ENCODE measurements at places on chromosomes 11 and 22.

- no peak for DNase-seq
- H3K4me1 ChIP-seq: peaks cover 3% of the 10 kb centered on the region
- H3K27me3 ChIP-seq: peaks cover 2% of the 10 kb centered on the region
- peaks cover 27% of the 10 kb centered on the region for H3K36me3 ChIP-seq
These were observed 11.6 kb downstream of the SLC3A2 start for GRCh38 chr11:62892077-62892922.

- H3K4me3 ChIP-seq: no peak overlapping the region
- peaks cover 23% of the 10 kb centered on the region for H3K27me3 ChIP-seq
- DNase-seq: no peak
These were observed 10.6 kb downstream of the FREY1 start for GRCh38 chr11:45896422-45896984.

GRCh38 chr11:28615542-28615941 is 507.4 kb downstream of the METTL15 start:
- H3K27me3 ChIP-seq: no peaks in the 10 kb centered on the region
- H3K36me3 ChIP-seq: no peaks in the 10 kb centered on the region
- no peaks in the 10 kb centered on the region for H3K4me1 ChIP-seq
- DNase-seq: no peak
- no peak overlapping the region for H3K27ac ChIP-seq

DNA sequence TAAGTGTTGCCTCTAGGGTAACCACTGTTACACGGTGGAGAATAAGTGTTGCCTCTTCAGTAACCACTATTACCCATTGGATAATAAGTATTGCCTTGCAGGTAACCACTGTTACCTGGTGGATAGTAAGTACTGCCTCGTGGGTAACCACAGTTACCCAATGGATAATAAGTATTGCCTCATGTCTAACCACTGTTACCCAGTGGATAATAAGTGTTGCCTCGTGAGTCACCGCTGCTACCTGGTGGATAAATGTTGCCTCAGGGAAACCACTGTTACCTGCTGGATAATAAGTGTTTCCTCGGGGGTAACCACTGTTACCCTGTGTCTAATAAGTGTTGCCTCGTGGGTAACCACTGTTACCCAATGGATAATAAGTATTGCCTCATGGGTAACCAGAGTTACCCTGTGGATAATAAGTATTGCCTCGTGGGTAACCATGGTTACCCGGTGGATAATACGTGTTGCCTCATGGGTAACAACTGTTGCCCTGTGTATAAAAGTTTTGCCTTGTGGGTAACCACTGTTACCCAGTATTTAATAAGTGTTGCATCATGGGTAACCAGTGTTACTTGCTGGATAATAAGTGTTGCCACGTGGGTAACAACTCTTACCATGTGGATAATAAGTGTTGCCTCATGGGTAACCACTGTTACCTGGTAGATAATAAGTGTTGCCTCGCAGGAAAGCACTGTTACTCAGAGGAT is 12.3 kb upstream of the NXPE4 start:
- H3K4me3 ChIP-seq: no peak overlapping the region
- no peaks in the 10 kb centered on the region for H3K27me3 ChIP-seq
- H3K27ac ChIP-seq: no peak overlapping the region

GRCh38 chr11:82864268-82864667 is 36.0 kb downstream of the PRCP start:
- H3K27me3 ChIP-seq: no peaks in the 10 kb centered on the region
- peak; percentile 1 for DNase-seq
- H3K36me3 ChIP-seq: no peaks in the 10 kb centered on the region
- H3K27ac ChIP-seq: no peak overlapping the region
- no peak overlapping the region for H3K4me3 ChIP-seq

- no peak overlapping the region for H3K4me3 ChIP-seq
- H3K4me1 ChIP-seq: peaks cover 12% of the 10 kb centered on the region
- H3K27me3 ChIP-seq: no peaks in the 10 kb centered on the region
- no peak overlapping the region for H3K27ac ChIP-seq
These were observed 7.4 kb downstream of the USP2 start for GRCh38 chr11:119373921-119374631.

DNA sequence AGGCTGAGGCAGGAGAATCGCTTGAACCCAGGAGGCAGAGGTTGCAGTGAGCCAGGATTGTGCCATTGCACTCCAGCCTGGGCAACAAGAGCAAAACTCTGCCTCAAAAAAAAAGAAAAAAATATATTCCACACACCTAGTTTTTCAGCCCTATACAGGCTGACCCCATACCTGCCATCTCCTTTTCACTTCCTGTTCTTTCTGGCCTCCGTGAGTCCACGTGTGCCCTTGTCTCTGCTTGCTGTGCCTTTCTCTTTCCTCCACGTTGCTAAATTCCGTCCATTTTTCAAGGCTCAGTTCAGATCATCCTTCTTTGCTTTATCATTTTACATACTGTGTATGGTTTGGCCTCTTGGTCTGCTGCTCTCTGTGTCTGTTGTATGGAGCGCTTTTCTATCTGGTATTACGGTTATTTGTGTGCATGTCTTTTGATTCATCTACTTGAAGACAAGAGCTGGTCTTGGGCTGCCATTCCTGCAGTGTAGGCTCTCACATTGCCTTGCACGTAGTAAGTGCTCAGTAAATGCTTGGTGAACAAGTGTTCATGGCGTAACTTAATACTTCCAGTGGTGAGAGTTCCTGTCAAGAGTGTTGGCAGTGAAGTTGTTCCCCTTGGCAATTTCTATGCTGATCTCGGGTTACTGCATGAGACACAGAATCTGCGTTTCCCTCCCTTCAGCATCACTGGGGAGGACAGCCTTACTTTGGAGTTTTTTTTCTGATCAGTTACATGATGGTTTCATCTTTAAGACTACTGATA is 57.5 kb downstream of the PTPRJ start:
- no peaks in the 10 kb centered on the region for H3K27me3 ChIP-seq
- H3K36me3 ChIP-seq: no peaks in the 10 kb centered on the region
- peaks cover 40% of the 10 kb centered on the region for H3K4me1 ChIP-seq
- DNase-seq: no peak
- no peak overlapping the region for H3K4me3 ChIP-seq

DNA sequence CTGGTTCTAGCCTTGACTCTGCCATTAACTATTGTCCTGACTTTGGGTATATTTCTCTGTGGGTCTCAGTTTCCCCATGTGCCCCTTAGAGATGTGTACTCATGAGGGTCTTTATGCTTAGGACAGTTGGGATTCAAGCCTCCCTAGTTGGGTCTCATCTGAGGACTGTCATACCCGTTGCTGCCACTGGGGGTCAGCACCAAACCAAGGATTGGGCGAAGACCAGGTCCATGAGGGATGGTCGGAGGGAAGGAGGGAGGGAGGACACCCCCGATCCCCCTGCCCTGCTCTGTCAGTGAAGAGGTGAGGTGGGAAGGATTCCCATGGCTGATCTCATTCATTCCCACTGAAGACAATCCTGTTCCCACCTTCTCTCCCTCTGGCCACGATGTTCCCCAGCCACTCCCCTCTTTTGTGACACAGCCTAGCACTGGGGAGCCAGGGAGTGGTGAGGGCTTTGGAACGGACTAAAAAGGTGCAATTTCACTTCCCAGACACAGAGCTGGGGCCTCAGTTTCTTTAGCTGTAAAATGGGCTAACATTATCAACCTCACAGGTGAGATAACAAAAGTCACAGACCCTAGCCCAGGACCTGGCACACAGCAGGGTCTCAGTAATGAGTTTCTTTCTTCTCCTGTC is 12.4 kb upstream of the KLHL35 start:
- H3K27me3 ChIP-seq: no peaks in the 10 kb centered on the region
- H3K36me3 ChIP-seq: no peaks in the 10 kb centered on the region
- H3K27ac ChIP-seq: no peak overlapping the region
- peak; percentile 85 for DNase-seq
- no peak overlapping the region for H3K4me3 ChIP-seq
- peaks cover 2% of the 10 kb centered on the region for H3K4me1 ChIP-seq

DNA sequence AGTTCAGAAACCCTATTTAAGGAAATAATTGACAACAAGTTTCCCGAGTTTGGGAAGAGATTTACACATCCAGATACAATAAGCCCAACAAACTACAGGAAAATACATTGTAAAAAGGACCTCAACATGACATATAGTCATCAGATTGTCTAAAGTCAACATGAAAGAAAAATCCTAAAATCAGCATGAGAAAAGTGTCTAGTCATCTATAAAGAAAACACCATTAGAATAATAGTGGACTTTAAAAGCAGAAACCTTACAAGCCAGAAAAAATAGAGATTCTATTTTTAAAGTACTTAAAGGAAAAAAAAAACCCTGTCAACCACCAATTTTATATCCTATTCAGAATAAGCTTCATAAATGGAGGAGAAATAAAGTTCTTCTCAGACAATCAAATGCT is 1.4 kb upstream of the OR5B2 start:
- peaks cover 32% of the 10 kb centered on the region for H3K36me3 ChIP-seq
- H3K27me3 ChIP-seq: peaks cover 15% of the 10 kb centered on the region
- no peaks in the 10 kb centered on the region for H3K4me1 ChIP-seq
- H3K27ac ChIP-seq: no peak overlapping the region
- no peak for DNase-seq
- H3K4me3 ChIP-seq: no peak overlapping the region

DNA sequence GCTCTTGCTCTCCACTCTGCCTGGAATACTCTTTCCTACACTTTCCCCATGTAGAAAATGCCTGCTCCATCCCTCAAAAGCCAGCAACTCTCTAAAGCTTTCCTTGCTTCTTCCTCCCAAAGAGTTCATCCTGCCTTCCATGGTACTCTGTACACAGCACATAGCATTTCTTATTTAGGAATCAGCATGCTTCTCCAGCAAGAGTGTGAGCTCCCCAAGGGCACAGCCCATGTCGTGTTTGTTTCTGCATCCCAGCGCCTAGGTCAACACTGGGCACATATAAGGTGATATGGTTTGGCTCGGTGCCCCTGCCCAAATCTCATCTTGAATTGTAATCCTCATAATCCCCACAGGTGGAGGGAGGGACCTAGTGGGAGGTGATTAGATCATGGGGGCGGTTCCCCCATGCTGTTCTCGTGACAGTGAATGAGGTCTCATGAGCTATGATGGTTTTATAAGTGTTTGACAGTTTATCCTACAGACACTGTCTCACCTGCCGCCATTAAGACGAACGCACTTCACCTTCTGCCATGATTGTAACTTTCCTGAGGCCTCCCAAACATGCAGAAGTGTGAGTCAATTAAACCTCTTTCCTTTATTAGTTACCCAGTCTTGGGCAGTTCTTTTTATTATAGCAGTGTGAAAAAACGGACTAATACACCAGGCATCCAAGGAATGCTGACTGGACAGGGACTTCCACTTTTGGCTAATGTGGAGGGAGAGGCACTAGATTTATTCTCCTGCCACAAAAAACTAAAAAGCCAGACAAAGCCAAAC is 8.2 kb downstream of the VPS37C start:
- H3K36me3 ChIP-seq: peaks cover 17% of the 10 kb centered on the region
- H3K4me3 ChIP-seq: no peak overlapping the region
- H3K4me1 ChIP-seq: peaks cover 14% of the 10 kb centered on the region
- H3K27me3 ChIP-seq: no peaks in the 10 kb centered on the region
- H3K27ac ChIP-seq: no peak overlapping the region

GRCh38 chr11:57322256-57323166 is 2.2 kb downstream of the TNKS1BP1 start:
- H3K27ac ChIP-seq: peak overlapping the region; percentile 85
- H3K36me3 ChIP-seq: peaks cover 20% of the 10 kb centered on the region
- no peaks in the 10 kb centered on the region for H3K27me3 ChIP-seq
- H3K4me3 ChIP-seq: peak overlapping the region; percentile 89
- H3K4me1 ChIP-seq: peaks cover 52% of the 10 kb centered on the region
- no peak for DNase-seq

DNA sequence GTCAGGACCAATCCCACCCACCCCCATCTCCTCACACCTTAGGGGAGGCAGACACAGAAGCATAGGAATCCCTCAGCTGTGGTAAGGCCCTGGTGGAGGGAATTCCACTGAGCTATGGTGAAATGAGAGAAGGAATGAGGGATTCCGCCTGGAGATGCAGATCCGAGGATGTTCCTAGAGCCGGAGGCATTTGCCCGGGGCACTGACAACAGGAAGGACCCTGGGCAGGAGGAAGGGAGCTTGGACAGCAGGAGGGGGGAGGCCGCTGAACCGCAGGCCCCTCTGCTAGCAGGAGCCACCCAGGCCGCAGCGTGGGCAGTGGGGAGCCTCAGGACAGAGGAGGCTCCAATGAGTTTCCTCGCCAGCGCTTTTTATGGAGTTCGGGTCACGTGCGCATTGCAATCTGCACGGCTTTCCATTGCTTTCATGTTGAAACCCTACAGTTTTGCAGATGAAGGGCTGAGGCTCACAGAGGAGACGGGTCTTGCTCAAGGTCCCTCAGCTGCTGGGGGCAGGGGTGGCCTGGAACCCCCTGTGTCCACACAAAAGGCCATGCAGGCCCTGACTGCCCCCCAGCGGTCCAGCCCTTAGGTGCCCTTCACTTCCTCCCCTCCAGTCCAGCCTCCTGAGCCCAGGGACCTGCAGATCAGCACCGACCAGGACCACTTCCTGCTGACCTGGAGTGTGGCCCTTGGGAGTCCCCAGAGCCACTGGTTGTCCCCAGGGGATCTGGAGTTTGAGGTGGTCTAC is 15.5 kb downstream of the CSF2RB start:
- H3K27me3 ChIP-seq: peaks cover 8% of the 10 kb centered on the region
- peaks cover 2% of the 10 kb centered on the region for H3K4me1 ChIP-seq
- H3K27ac ChIP-seq: no peak overlapping the region
- H3K36me3 ChIP-seq: no peaks in the 10 kb centered on the region

DNA sequence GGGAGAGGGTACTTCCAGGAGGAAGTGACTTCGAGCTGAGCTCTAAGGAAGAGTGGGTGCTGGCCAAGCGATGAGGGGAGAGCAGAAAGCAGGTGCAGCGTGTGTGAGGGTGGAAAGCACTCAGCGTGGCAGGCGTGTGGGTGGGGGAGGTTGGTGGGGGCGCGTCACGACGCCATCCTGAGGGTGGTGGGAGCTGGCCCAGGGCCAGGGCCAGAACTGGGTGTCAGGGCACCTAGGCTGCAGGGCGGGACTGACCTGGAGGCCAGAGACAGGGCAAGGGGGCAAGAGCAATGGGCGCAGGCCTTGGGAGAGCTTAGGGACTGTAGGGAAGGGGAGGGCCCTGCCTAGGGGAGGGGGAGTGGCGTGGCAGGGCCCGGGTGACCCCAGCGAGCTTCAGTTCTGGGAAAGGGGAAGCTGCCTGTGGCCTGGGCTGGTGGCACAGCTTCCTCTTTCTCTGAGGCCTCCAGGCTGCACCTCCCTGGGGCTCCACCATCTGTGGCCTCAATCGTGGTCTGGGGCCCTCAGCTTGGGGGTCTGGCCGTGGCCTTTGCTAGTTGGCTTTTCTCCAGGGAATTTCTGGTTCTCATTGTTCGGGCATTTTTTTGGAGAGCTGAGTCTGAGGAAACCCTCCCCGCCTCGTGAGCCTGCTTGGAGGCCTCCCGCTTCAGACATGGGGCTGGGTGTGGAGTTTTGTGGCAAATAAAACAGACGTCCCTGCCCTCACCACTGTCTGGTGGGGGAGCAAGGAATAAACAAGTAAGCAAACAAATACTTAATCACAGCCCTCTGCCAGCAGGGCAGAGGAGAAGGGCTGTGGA is 8.9 kb downstream of the RELT start:
- no peaks in the 10 kb centered on the region for H3K27me3 ChIP-seq
- peak overlapping the region; percentile 77 for H3K27ac ChIP-seq
- peak overlapping the region; percentile 17 for H3K4me3 ChIP-seq
- DNase-seq: no peak
